ENCODE measurements at places on chromosomes 3 and 15.

DNA sequence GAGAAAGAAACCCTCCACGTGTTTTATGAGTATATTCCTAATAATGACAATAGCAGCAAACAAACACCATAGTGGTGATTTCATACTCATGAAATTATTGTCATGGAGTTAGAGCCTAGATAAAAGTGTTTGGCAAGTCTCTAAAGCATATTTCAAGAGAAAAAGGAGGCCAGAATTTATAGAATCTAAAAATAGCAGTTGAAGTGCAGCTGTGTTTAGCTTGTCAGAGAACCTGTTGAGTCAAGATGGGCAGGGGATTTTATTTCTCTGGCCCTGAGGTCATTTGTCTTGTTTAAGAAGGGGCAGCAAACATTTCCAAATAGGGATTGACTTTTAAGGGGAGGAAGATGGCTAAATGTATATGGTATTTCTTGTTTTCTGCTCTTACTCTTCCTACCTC, 279.6 kb upstream of the CTDSPL start:
- no peak for DNase-seq

DNA sequence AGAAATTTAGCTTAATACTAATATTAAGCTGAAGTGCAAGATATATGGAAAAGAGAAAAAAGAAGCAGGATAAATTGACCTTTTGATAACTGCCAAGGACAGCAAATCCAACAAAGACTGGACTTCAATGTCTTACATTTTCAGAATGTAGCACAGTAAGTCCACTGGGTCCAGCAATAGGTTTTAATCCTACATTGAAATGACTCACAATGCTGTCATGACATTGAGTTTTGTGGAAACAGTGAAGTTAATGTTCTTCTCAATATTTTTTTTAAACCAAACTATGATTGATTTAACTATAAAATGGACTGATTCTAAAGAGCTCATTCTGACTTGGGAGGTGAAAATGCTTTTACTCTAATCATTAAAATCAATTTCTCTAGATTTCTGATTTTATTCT, 166.6 kb upstream of the ZNF717 start:
- no peak for DNase-seq

DNA sequence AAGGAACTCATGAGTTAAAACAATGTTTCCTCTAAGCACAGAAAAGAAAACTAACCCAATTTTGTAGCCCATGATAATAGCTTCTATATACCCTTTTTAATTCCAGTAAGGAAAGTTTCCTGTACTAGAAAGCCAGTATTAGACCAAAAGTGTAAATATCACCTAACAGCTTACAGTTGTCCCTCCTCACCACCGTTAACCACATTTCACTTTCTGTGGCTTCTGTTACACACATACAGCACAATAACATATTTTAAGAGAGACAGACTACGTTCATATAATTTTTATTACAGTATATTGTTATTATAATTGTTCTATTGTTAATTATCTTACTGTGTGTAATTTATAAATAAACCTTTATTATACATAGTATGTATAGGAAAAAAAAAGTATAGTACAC, 74.1 kb downstream of the ZNF280D start:
- DNase-seq: no peak

GRCh38 chr15:49697121-49697520, 76.3 kb downstream of the DTWD1 start:
- DNase-seq: no peak

DNA sequence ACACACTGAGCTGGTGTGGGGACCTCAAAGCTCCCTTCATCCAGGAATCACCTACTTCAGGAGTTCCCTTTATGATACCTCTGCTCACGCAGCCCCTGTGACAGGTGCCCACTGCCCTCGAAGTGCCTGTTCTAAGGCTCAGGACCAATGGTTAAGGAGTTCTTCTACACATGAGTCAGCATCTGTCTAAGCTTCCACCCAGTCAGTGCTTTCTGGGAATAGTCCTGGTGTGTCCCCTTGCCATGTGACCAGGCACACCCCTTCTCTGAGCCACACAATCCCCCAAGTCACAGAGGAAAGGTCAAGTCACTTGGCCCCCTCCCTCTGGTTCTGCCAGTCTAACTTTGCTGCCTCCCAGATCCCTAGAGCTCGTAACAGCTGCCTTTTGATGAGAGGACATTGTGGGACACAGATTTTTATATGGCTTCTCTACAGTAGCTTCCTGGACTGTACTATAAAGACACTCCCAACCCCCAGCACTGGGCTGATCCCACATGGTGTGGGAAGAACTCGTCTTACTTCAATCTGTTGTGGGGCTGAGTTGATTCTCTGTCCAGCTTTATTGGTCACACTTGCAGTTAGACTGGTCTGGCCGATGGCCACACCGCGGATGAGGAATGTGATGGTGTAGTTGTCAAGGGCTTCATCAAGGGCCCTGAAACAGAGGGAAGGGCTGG, 78.8 kb downstream of the NUP210 start:
- no peak for DNase-seq

- no peak for DNase-seq
Measured at GRCh38 chr15:40367371-40367685, 9.3 kb downstream of the DISP2 start.

DNA sequence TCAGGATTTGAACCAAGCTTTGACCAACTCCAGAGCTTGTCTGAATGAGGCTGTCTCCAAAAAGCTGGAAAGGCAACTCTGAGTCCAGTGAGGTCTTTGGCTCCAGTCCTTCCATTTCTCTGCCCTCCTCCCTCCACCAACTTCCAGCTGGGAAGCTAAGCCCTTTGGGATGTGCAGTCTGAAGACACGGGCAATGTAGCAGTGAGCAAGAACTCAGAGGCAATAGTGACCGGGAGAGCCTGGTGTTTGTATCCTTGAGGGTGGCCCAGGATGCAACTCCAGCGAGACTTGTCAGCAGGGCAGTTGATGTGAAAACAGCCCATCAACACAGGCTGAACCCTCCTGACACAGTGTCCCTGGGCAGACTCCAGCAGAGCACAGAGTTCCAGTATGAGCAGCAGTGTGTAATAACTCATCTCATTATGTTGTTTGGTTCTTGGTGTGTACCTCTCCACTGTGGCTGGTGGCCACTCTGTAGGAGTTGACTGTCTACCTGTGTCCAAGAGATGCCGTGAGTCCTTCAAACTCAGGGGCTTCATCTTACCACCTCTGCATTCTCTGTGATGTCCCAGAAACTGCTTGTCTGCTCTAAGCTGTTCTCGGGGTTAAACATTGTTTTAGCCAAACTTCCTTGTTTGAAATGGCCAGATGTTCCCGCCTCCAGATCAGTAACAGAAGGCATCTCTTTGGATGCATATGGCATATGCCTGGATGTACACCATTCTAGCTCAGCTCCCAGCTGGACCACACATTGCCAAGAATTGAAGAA, 6.6 kb downstream of the CDCP1 start:
- DNase-seq: no peak

GRCh38 chr15:63226155-63226883, 36.9 kb downstream of the RAB8B start:
- DNase-seq: no peak

DNA sequence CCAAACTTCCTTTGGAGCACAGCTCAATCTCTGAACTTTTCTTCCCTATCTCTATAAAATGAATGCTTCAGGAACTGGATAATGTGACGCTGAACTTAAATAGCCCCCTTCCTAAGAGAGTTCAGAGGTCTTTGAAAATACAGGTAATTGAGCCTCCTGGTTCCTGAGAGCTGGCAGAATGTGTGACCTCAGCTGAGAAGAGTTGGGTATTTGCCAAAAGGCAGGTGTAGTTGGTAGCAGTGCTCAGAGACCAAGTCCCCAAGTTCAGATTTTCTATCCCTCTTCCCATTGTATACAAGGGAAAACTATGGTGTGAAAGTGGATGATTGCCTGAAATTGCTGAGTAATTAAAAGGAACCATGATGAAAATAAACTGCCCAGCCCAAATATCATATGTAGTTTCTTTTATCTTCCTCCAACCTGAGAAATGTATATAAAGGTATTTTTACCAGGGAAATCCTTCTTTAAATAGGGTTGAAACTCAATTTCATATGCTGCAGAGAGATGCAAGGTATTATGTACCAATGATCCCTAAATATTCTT, 154.6 kb upstream of the ICE2 start:
- DNase-seq: no peak

DNA sequence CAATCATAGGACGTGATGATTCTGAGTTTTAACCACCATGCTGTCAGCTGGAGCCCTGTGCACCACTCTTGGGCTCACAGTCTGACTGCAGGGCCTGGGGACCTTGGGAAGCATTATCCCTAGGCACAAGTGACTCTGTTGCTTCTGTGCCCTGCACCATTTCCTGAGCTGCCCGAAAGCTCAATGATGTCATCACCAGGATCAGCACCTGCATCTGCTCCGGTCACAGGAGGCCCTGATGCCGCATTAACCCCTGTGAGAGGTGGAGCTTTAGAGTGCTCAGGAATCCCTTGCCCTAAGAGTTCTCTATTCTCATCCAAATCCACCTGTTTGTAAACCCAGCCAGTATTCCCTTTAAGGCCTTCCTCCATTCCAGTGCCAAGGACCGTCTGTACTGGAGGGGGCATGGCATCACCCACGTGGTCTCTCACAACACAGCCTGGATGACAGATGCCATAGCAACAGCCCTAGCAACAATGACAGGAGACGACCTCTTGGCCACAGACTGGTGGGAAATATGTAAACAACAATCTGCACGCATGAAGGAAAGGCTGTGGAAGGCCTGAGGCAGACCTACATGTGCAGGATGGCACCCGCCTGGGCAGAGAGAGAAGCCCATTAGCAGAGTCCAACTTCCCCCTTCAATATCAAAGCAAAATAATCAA, 37.9 kb downstream of the NTRK3 start:
- DNase-seq: no peak

DNA sequence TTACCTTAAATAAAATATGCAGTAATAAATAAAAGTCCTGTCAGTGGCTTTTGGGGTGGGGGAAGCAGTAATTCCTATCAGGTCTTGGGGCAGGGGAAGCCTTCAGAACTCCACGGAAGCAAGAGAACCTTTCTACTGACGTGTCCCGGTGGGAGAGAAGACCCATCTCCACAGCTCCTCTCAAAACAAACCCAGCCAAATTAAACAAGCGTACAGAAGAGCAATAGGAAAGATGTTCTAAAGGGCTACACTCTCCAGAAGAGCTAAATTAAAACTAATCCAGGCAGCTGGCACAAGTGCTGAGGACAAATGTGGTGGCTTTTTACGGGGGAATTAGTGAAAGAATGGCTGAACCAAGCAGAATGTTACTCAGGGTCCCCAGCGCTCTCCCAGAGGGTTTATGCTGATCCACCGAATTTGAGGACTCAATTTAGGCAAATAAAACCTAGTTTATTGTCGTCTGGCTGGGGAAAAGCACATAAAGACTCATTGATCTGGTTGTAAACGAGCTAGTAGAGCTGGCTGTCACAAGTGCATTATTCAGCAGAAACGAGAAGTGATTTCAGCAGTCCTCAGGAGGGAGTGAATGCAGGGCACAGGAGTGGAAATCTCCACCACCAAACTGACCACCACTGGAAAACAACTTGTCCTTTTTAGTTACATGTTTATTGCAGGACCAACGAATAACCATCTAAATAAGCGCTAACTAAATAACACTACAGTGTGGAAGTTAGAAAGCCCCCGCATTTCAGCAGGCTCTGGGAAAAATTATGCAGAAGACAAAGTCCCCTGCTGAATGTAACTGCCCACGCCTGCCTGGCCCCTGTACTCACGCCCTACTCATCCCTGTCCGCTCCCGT, 13.5 kb downstream of the BFSP2 start:
- DNase-seq: no peak

DNA sequence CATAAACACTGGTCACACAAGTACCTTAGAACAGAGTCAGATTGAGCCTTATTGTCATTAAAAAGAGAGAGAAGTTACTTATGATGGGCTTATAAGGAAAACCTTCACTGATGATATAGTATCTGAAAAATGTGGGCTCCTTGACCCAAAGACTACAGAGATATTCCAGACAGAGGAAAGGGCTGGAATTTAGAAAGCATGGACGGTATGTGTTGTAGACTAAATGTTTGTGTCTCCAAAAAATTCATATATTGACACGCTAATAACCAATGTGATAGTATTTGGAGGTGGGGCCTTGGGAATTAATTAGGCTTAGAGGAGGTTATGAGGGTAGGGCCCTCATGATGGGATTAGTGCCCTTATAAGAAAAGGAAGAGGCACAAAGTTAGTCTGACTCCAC, 61.0 kb upstream of the DAZL start:
- no peak for DNase-seq
